ENCODE measurements at places on chromosomes 11 and 22. TPM values are rescaled to one million over a fixed set of nuclear protein-coding genes. Genes with fewer than 3 reads are reported as not detected.

CD6 gene
- under 0.01 TPM for total RNA-seq

CCDC188 gene
- 3.5 TPM for total RNA-seq

LDHAL6A gene
- total RNA-seq: not detected

LINC01488 gene
- total RNA-seq: not detected

PANX3 gene
- total RNA-seq: not detected

AKIP1 gene
- total RNA-seq: 37.7 TPM

SLC29A2 gene
- 0.12 TPM for total RNA-seq

PKDREJ gene
- total RNA-seq: 0.06 TPM

HORMAD2 gene
- total RNA-seq: not detected

OR4D5 gene
- total RNA-seq: not detected

RFPL1 gene
- not detected for total RNA-seq

APOL3 gene
- total RNA-seq: 34.0 TPM

ANGPTL5 gene
- total RNA-seq: 0.92 TPM

NARS2 gene
- total RNA-seq: 9.8 TPM

ST13 gene
- 330 TPM for total RNA-seq

KRTAP5-9 gene
- not detected for total RNA-seq

KCNJ11 gene
- total RNA-seq: not detected

SSTR3 gene
- total RNA-seq: not detected

GLB1L3 gene
- total RNA-seq: not detected

PRR5L gene
- total RNA-seq: 7.6 TPM

ANO1 gene
- 16.4 TPM for total RNA-seq

SCGB1A1 gene
- not detected for total RNA-seq

OR8D1 gene
- not detected for total RNA-seq

C1QTNF5 gene
- 22.6 TPM for total RNA-seq

CTTN gene
- 502 TPM for total RNA-seq

TAF10 gene
- 82.8 TPM for total RNA-seq

SCN2B gene
- total RNA-seq: not detected

PLET1 gene
- not detected for total RNA-seq

MAP6 gene
- 5.7 TPM for total RNA-seq

EML3 gene
- total RNA-seq: 20.9 TPM

MS4A8 gene
- total RNA-seq: not detected

TANGO2 gene
- 73.6 TPM for total RNA-seq

CHADL gene
- 0.66 TPM for total RNA-seq

SLC5A12 gene
- total RNA-seq: 0.06 TPM

PIH1D2 gene
- total RNA-seq: 1.3 TPM

Measured in aortic smooth muscle cell (primary cell).